ENCODE measurements at places on chromosomes 3 and 15. TPM values are rescaled to one million over a fixed set of nuclear protein-coding genes. Genes with fewer than 3 reads are reported as not detected.

Gene FMN1
- total RNA-seq, result 10.0 TPM

Gene OSBPL10
- 27.0 TPM for total RNA-seq

Gene ACKR2
- 19.0 TPM for total RNA-seq

Gene KCTD6
- total RNA-seq, result 13.7 TPM

Gene CCDC9B
- 37.8 TPM for total RNA-seq

Measured in sciatic nerve (tissue), 2 donors.